ENCODE measurements at places on chromosomes 1 and 21.
A peak's percentile ranks its signal among the peaks of the same experiment; 100 is the strongest.

- DNase-seq = no peak
Observed at GRCh38 chr1:113007706-113008364, 51.8 kb upstream of the SLC16A1 start.

DNA sequence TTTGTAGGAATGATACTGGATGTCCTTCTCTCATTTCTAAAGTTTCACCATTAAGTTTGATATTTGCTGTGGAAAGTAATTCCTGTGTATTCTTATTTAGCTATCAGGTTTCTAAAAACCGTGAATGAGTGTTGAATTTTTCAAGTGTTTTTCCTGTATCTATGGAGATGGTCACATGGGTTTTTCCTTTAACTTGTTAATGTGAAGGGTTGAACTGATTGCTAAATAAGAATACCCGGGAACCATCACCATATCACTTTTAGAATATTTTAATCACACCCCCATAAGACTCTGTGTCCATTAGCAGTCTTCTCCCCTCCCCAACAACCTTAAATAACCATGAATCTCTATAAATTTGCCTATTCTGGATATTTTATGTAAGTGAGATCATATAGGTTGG lies 16.5 kb upstream of the ASAP3 start:
- DNase-seq = no peak

DNA sequence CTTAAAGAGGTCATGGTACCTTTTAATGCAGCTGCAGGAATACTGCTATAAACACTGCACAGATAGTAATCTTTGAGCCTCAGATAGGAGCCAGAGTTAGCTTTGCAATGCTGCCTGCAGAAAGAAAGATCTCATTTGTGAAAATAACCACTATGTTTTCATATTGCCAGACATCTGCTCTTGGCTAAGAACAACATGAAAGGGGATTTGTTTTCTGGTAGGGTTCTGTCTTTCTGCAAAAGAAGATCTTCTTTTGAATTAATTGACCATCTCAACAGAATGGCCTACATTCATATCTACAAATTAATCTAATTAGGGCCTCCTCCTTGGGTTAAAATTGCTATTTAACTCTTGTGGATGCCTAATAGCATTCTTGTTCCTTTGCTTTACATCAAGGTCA lies 177.6 kb upstream of the DPYD start:
- DNase-seq = no peak

- peak; percentile 10 for DNase-seq
Observed at GRCh38 chr1:20194757-20195461, 8.6 kb upstream of the PLA2G2C start.

DNA sequence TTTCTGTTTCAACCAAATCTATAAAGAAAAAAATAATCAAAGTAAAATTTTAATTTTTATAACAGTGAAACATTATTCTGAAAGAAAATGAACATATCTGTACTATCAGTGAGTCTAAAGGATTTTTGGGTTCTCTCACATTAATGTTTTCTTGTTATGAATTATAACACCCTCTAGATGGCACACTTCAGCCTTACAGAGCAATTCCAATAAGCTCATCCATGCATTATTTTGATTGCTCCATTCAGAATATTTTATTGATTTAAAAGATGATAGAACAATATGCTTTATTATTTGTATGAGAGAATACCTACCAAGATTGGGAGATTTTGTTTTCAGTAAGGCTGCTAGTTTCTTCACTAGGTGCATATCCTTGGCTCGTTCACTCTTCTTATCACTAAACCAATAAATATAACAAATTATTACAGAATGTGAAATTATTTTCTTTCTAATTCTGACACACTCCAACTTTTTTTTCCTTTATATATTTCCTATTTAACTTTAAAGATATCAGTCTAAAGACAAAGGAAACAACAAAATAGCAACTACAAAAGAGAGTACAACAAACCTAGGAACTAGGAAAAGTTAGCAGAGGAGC lies 82.4 kb downstream of the RAB3GAP2 start:
- DNase-seq = no peak

- DNase-seq = no peak
Observed at GRCh38 chr1:113048064-113048463, 24.9 kb upstream of the LRIG2 start.

DNA sequence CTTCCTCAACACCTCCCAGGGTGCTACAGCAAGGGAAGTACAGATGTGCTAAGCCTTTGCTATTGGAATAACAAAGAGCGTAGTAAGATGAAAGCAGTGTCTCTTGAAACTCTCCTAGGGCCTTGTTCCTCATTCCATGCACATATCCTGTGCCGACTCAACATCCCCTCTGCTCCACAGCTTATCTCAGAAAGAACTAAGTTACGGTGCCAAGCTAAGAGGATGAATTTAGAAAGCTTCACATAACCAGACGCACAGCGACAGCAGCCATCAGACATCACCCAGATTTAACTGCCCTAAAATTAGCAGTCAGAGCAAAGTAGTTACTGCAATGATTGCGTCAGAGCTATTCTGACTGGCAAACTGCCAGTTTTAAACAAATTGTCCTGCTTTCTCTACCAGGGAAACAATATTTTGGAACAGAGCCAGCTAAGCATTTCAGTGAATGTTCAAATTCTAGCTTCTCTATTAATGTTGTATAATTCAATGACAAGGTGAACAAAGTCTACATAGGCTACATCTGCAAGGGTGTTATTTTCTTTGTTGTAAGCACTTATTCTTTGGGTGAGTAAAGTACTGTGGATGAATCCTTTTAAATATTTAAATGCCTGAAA lies 9.5 kb downstream of the SIPA1L2 start:
- no peak for DNase-seq

DNA sequence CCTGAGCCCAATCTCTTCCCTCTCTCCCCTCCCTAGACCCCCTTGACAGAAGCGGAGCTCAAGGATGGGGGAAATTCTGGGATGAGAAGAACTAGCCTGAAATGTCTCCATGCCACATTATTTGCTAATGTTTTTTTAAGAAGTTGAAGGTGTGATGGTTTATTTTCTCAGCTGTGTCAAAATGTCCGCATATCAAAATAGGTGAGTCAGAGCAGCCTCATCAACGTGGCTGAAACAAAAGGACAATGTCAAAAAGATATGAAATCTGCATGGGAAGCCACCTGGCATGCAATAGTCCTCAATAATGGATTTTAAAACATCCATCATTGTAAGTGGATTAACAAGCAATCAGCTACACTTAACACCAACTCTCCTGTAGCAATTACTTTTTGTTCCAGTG lies 101.4 kb downstream of the BEND5 start:
- DNase-seq = no peak

DNA sequence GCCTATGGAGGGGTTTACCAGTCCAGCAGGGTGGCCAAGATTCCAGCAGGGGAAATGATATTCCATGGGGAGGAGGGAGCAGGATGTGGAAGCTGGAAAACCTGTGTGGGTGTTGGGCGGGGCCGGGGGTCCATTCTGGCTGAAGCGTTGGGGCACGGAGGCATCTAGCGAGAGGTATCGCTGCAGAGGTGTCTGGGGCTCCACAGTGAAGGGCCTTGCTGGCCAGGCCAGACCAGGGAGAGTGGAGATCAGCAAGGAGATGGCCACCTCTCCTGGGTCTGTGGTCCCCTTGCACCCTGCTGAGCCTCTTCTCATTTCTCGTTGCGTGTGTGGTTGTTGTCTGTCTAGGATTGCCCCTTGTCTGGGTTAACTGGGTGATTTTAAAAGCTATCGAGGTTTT lies 6.2 kb downstream of the COQ8A start:
- DNase-seq = no peak

DNA sequence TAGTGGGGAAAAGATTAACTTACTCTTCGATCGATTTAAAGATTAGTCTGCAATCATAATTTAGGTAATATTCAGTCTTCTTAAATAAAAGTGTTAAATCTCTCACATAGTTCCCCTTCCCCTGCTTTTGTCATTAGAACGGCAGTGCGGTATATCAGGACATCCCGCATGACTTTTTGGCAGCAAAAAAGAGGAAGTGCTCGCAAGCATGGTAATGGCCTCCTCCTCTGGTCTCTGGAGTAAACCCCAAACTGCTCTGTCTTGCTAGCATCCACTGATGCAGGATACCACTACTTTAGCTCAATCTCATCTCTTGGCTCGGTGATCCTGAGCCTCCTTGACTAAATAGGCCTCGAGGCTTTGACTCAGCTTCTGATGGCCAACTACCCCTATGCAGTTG lies 78.7 kb upstream of the VAV3 start:
- no peak for DNase-seq

- DNase-seq = no peak
Observed at GRCh38 chr1:7857985-7858384, 5.1 kb upstream of the UTS2 start.

DNA sequence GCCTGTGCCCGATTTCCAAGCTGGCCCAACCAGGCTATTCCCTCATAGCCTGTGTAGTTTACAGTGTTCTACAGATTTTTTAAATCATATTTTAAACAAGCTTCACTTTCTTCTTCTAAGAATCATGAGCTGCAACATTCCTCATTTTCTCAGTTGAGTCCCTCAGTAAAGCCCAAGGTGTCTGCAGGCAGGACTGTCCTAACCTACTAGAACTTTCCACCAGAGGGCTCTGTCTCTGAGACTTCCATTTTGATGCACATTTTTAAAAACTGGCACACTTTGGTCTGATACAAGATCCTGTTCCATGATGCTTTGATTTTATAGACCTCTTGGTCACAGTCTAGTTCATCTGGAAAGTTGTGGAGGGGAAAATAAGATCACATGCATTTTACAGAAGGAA lies 21.6 kb upstream of the SLAMF6 start:
- no peak for DNase-seq

DNA sequence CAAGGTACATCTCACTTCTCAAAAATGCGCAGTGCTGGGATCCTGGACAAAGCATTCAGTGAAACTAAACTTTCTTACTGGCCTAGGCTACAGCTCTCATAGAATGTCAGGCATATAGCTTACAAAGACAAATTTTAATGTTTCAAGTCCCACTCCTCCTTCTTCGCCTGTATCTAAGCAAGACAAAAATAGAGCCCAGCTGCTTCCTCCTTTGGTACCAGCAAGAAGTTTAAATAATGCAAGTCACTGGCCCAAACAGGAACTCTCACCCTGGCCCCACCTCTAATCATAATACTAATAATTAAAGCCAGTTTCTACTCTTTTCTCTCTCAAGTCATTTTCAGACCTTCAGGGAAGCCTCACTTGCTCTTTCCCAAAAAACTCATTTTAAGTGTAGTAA lies 1267.9 kb downstream of the MRPL39 start:
- no peak for DNase-seq

GRCh38 chr1:56376188-56376984 lies 203.0 kb downstream of the PLPP3 start:
- no peak for DNase-seq

- no peak for DNase-seq
Observed at GRCh38 chr1:8831340-8831739, 13.9 kb upstream of the RERE start.

DNA sequence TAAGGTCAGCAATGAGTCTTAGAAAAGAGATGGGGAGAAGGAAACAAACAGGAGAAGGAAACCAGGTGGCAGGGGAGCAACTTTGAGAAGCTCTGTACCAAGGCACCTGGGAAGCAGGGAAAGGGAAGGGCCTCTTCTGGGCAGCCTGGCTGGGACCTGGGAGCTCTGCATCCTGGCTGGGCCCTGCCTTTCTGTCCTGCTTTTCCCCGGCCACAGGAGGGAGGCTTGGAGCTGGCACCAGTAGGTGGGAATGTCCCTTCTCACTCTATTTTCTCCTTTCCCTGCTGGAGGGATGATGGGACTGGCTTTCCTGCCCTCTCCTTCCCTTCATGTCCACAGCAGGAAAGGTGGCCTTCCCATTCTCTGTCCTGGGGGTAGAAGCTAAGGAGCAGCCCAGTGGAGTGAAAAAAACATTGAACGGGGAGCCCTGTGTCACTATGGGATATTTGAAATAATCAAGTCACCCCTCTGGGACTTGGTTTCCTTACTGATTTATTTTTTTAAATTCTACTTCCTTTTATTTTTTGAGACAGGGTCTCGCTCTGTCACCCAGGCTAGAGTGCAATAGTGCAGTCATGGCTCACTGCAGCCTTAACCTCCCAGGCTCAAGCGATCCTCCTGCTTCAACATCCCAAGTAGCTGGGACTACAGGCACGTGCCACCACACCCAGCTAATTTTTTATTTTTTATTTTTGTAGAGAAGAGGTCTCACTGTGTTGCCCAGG lies 5.1 kb upstream of the NES start:
- DNase-seq = no peak

GRCh38 chr1:157770442-157771043 lies 6.4 kb downstream of the FCRL2 start:
- no peak for DNase-seq

DNA sequence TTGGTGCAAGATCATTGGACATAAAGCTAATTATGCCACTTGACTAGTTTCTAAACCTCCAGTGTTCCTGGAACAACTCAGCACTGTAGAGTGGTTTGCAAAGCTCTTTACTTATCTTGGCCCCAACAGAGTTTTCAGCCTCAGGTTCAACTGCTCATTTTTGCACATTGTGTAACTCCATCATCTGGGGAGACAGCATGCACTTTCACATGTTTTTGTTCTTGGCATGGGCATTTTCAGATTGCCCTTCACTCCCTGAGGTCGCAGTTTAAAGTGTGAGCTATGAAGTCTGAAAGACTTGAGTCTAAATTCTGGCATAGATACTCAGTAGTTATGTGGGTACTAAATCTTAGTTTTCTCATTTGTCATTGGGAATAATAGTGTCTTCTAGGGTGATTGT lies 5.1 kb downstream of the USP16 start:
- no peak for DNase-seq

DNA sequence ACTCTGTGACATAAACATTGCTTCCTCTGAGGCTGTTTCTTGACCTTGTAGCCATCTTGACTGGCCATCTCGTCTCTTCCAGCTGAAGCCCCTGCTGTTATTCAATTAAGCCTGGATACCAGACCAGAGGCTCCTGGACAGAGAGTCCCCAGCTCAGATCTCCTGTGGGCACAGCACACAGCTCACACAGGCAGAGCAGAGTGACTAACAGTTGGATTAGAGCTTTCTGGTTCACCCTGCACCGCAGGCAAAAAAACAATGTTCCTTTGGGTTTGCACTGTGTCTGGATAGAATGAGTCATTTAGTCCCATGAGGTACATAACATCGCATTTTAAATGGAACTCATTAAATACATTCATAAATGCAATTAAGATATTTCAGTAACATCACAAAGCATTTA lies 33.4 kb upstream of the USH2A start:
- no peak for DNase-seq

- DNase-seq = no peak
Observed at GRCh38 chr1:89923517-89923916, 71.4 kb upstream of the ZNF326 start.

- DNase-seq = no peak
Observed at GRCh38 chr1:244365809-244366208, 85.9 kb downstream of the ADSS2 start.

- no peak for DNase-seq
Observed at GRCh38 chr1:31063631-31064030, 1.9 kb downstream of the PUM1 start.

- DNase-seq = no peak
Observed at GRCh38 chr1:44089371-44090048, 29.1 kb upstream of the KLF17 start.

All from AG04450 (cell line).